Psoas muscle (tissue), 8 donors: ENCODE measurements at places on chromosomes 5 and 9. TPM values are rescaled to one million over a fixed set of nuclear protein-coding genes. Genes with fewer than 3 reads are reported as not detected.

DNA sequence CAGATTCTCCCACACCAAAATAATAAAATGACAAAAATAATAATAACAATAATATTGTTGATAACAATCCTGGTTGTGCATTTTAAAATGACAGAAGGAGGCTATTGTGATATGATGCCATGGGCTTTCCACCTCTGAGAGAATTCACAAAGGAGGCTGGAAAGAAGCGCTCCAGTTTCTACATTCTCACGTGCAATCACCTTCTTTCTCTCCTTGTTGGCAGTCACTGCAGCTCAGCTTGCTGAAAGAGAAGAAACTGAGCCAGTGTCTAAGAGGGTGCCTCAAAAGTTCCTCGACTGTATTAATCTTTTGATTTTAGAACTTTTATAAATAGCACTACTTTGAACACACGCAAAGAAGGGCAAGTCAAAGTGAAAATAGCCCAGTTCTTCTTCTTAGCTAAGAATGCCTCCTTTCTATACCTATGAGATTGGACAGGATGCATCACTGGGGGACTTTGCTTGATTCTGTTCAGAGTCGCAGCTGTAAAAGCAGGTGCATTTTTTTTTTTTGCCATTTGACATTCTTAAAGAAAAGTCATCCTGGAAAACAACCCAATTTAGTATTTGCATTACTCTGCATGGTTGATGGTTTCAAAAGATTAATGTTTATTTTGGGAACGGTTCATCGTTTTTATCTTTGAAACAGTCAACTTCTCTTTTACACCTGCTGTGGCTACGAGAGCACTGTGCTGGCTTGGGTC lies 12.4 kb upstream of the SUB1 start:
- H3K4me3 ChIP-seq, result no peak overlapping the region
- H3K4me1 ChIP-seq, result no peaks in the 10 kb centered on the region
- no peak for DNase-seq
- H3K27ac ChIP-seq, result no peak overlapping the region
- no peaks in the 10 kb centered on the region for H3K36me3 ChIP-seq

CRHBP gene
- total RNA-seq, result 0.27 TPM

- DNase-seq, result no peak
- peaks cover 5% of the 10 kb centered on the region for H3K4me1 ChIP-seq
- no peaks in the 10 kb centered on the region for H3K27me3 ChIP-seq
- H3K27ac ChIP-seq, result no peak overlapping the region
These were observed 185.5 kb upstream of the KCNN2 start for GRCh38 chr5:114176356-114176755.

- H3K4me3 ChIP-seq, result no peak overlapping the region
- no peak overlapping the region for H3K27ac ChIP-seq
- H3K27me3 ChIP-seq, result no peaks in the 10 kb centered on the region
- DNase-seq, result no peak
- no peaks in the 10 kb centered on the region for H3K36me3 ChIP-seq
These were observed 46.5 kb upstream of the ANGPTL2 start for GRCh38 chr9:127168756-127169574.

- no peaks in the 10 kb centered on the region for H3K27me3 ChIP-seq
- H3K36me3 ChIP-seq, result no peaks in the 10 kb centered on the region
- no peak for DNase-seq
These were observed 25.8 kb upstream of the LPCAT1 start for GRCh38 chr5:1549475-1550030.

DNA sequence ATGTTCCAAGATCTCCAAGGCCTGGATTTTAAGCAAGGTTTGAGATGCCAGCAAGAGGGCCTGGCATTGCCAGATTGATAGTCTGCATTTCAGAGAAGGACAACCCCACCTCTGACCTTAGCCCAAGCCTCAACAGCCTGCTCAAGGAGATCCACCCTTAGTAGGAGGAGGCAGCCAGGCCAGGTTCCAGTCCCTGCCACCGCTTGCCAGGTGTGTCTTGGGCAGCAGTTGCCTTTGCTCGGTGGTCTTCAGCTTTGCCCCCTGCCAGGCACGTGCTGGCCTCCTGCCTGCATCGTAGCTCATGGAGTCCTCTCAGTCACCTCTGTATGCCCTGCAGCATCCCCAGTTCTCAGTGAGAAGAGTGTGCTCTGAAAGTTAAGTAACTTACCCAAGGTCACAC lies 134.2 kb downstream of the KCNIP1 start:
- no peaks in the 10 kb centered on the region for H3K27me3 ChIP-seq
- no peaks in the 10 kb centered on the region for H3K36me3 ChIP-seq
- H3K4me3 ChIP-seq, result no peak overlapping the region
- no peak overlapping the region for H3K27ac ChIP-seq
- no peaks in the 10 kb centered on the region for H3K4me1 ChIP-seq

- H3K27me3 ChIP-seq, result no peaks in the 10 kb centered on the region
- H3K4me3 ChIP-seq, result peak within 1 kb of the TSS; percentile 99
- H3K36me3 ChIP-seq, result no peaks in the 10 kb centered on the region
- peak within 1 kb of the TSS; percentile 99 for H3K27ac ChIP-seq
These were observed at the start of gene GTF3C4 for GRCh38 chr9:132670457-132671391. Gene GTF3C4 (plus strand): TSS chr9:132670464. CDS start chr9:132670599, 135 bp downstream.

DNA sequence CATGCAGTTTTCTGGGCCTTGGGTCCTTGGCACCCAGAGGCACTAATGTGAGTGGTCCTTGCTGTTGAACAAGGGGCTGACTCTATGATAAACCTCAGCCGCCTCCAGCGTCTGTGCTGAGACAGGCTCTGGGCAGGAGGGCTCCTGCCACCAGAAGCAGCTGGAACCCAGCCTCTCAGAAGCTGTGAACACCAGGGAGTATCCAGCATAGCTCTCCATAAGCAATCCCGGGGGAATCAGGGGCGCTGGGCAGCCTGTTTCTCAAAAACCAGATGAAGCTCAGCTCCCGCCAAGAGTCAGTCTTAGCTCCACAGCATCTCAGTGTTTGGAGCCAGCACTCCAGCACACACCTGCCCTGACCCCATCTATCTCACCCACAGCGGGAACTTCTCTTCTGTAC lies 170.2 kb downstream of the HSPA4 start:
- H3K4me1 ChIP-seq, result peaks cover 9% of the 10 kb centered on the region
- H3K27ac ChIP-seq, result no peak overlapping the region
- no peak for DNase-seq
- no peak overlapping the region for H3K4me3 ChIP-seq
- no peaks in the 10 kb centered on the region for H3K36me3 ChIP-seq

GRCh38 chr9:9246726-9247125 lies 1366.1 kb downstream of the PTPRD start:
- H3K27ac ChIP-seq, result no peak overlapping the region
- no peaks in the 10 kb centered on the region for H3K36me3 ChIP-seq
- no peaks in the 10 kb centered on the region for H3K4me1 ChIP-seq
- DNase-seq, result no peak
- no peaks in the 10 kb centered on the region for H3K27me3 ChIP-seq
- no peak overlapping the region for H3K4me3 ChIP-seq
